NCI-H1105 treated with DMSO at 0.1 percent for 48 hours (cell line): ENCODE measurements at places on chromosomes 11 and 22.

- DNase-seq = peak; percentile 15
Observed at GRCh38 chr11:103798446-103798845, 238.0 kb upstream of the DDI1 start.

DNA sequence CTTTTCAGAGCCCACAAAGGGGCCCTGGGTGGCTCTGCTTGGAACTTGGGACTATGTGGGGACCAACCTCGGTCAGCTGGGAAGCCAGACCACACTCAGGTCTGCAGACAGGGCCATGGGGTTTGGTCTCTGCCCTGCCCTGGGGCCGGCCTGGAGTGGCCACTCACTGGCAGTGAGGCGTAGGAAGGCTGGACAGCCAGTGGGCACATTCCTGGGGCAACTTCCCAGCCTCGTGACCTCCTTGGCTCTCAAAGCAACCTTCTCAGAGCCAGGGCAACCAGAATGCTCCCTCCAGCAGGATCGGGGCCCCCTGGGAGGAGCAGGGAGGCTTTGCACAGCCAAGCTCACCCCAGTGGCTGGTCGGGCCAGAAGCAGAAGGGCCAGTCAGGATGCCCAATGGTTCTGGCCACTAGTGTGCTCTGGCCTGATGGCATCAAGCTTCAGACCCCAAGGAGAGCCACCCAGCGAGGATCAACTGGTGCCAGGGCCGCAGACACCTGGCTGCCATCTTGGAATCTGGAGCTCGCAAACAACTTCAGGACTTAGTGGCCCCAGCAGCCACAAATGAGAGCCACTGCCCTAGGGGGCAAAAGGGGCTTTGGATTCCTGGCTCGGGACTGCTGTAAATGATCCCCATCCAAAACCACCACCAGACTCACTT, 87.1 kb downstream of the MYEOV start:
- DNase-seq = no peak

DNA sequence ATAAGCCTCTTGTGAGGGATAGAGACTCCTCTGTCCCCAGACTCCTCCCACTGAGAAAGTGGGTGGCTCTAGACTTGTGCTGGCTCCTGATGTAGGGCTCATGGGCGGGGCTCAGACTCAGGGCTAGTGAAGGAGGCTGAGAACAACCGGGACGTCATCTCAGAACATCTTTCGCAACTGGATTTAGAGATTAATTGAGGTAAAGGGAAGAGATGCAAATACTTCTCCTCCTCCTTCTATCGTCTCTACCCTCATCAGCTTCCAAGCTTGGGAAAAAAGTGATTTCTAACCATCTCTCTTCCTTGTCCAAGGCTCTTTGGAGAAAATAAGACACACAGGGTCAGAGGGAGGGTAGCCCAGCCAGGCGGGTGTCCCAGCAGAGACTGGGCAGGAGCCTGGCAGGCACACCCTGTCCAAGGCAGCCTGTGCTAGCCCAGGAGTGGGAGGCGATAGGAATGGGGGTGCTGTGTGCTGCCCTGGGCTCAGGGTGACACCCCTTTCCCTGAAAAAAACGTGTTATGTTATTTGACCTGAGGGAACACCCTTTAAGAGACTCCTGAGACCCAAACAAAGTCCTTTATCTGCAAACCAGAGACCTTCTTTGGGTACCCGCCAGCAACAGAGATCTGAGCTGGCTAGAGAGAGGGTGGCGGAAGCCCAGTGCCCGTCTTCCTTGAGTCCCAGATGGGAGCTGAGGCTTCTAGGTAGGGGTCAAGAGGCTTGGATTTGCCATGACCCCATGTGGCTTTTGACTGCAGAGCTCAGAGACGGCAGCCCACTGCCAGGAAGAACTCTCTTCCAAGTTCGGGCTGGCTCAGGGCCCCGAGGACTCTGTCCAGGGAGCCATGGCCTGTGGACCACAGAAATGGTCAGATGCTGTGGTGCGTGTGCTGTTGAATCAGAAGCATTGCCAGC, 160.9 kb downstream of the ADAMTS15 start:
- no peak for DNase-seq

GRCh38 chr22:42794551-42795510, 62.2 kb downstream of the ARFGAP3 start:
- DNase-seq = no peak

DNA sequence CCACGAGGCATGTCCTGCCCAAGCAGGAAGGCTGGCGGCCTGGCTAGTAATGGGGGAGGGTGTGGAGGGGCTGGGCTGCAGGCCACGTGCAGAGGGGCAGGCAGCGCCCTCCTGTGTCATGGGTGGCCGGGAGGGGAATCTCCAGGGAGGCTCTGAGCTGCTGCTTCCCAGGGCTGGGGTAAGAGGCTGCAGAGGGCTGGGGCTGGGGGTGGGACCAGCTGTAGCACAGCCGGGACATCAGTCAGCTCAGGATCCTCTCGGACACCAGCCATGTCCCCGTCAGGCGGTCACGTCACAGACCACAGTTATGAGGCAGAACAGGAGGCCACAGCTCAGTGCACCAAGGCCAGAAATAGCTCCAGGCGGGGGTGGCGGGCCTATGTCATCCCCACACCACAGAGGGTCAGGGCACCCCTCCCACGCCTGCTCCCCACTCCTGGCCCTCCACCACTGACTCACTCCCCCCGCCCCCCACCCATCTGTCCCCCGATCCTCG, 21.1 kb downstream of the RTN4R start:
- no peak for DNase-seq

DNA sequence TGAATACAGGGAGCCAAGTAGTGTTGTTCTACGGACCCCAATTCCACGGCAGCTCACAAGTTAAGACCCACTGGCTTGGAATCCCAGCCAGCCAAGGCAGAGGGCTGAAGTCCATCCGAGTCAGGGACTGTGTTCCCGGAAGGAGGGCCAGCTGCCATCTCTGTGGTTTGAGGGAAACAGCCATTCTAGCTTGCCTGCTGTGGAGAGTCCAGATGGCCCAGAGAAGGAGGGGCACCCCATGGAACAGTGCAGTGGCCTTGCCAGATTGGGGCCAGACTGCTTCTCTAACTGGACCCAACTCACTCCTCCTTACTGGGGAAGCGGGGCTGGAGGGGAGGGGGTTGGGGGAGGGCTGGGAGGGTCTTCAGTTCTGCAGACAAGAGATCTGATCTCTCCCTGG, 156.4 kb downstream of the FAM181B start:
- no peak for DNase-seq

DNA sequence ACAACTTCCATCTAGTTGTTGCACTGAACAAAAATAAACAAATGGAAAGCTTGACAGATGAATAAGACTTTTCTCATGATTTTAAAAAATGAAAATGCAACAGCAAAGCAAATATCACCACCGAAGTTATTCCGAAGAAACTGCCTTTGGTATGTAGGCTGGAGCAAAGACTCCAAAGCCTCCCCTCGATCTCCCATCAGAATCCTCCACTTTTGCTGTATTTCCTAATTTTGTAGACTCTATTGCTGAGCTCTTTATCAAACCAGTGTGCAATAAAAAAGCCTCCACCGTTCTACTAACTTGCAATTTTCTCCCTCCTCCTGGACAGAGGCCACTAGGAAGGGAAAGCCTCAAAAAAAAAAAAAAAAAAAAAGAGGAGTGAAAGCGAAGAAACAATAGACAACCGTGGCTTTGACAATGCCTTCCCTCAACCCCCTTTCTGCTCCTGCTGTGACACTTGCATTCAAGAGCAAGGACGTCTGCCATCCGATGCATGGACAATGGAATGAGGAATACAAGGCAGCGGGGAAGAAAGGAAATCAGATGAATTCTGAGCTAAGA, 190.9 kb upstream of the BLID start:
- DNase-seq = no peak

DNA sequence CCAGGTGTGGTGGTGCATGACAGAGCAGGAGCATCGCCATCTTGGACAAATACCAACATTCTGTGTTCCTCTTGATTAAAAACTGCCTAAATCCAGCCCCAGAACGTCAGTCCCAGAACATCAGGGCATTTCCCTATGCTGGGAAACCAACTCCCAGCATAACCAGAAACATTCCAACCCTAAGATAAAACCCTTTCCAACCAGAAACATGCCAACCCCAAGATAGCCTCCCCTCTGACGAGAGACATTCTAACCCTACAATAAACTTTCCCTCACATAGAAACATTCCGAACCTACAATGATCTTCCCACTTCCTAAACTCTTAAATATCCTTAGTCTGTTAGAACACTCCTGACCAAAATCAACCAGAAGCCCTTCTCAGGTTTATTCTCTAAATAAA, 11.6 kb downstream of the PLAAT4 start:
- no peak for DNase-seq

DNA sequence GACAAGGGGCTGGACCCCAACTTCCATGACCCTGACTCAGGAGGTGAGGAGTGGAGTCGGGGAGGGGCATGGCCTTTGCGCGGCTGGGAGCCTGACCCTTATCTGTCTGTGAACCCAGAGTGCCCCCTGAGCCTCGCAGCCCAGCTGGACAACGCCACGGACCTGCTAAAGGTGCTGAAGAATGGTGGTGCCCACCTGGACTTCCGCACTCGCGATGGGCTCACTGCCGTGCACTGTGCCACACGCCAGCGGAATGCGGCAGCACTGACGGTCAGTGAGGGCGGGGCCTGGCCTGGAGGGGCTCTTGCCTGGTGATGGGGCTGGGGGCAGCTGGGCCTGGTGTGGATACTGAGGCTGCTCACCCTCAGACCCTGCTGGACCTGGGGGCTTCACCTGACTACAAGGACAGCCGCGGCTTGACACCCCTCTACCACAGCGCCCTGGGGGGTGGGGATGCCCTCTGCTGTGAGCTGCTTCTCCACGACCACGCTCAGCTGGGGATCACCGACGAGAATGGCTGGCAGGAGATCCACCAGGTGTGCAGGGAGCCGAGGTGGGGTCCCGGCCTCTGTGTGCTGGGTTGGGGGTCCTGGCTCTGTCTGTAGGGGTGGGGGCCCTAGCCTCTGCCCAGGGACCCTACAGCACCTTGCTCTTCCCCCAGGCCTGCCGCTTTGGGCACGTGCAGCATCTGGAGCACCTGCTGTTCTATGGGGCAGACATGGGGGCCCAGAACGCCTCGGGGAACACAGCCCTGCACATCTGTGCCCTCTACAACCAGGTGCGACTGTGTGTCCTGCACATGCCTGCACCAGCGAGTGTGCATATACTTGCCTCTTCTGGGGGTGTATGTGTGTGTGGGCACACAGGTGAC, 6.3 kb downstream of the SHANK3 start:
- DNase-seq = no peak

GRCh38 chr11:72970557-72971118, 156.4 kb downstream of the ATG16L2 start:
- no peak for DNase-seq

DNA sequence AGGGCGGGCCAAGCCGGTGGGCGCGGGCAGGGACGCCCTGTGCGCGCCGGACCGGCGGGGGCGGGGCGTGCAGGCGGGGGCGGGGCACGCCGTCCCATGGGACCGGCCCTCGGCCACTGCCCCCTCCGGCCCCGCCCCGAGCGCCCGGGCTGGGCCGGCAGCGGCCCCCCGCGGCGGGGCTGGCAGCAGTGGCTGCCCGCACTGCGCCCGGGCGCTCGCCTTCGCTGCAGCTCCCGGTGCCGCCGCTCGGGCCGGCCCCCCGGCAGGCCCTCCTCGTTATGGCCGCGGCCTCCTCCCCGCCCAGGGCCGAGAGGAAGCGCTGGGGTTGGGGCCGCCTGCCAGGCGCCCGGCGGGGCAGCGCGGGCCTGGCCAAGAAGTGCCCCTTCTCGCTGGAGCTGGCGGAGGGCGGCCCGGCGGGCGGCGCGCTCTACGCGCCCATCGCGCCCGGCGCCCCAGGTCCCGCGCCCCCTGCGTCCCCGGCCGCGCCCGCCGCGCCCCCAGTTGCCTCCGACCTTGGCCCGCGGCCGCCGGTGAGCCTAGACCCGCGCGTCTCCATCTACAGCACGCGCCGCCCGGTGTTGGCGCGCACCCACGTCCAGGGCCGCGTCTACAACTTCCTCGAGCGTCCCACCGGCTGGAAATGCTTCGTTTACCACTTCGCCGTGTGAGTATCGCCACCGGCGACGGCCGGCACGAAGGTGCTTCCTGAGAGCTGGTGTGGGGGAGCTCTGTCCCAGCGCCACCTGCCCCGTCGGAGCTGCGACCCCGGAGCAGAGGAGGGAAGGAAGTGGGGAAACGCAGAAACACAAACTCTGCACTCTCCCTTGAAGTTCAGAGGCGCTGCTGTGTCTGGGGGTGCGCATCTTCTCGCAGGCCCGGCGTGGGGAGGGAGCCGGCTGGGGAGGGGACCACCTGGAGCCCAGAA, at the start of gene KCNQ1:
Gene KCNQ1 (plus strand): TSS at position 188 of the 925 bp plus-strand sequence. CDS start 91 bp downstream, at position 279.
- peak; percentile 68 for DNase-seq

DNA sequence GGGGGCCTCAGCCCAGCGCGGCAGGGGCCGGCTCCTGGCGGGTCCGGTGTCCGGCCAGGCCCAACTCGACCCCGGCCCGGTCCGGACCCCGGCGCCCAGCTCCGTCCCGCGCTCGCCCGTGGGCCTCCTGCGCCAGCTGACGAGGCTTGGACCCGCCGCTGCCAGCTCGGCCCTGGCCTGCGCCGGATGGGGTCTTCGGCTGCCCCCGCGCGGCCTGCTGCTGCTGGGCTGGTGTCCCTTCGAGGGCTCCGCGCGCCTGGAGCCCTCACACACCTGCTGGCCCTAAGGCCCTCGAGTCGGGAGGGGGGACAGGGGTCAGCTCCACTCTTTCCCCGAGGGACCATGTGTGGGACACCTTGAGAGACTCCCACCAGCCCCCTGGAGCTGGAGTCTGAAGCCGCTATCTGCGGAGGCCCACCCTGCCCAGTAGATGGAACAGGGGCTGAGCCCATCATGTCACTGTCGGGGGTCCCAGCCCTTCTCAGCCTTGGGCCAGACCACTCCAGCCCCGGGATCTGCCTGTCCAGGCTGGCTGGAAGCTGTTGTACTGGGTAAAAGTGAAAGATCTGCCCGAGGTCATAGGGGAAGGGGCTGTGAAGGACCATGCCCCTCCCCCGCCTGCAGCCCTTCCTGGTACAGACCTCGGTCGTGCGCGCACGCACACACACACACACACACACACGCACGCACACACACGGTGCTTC, 768 bp upstream of the CDKN1C start:
- no peak for DNase-seq

GRCh38 chr11:3042496-3043314, 14.5 kb downstream of the CARS1 start:
- no peak for DNase-seq

- no peak for DNase-seq
Observed at GRCh38 chr11:12812849-12813248, 138.6 kb downstream of the TEAD1 start.

DNA sequence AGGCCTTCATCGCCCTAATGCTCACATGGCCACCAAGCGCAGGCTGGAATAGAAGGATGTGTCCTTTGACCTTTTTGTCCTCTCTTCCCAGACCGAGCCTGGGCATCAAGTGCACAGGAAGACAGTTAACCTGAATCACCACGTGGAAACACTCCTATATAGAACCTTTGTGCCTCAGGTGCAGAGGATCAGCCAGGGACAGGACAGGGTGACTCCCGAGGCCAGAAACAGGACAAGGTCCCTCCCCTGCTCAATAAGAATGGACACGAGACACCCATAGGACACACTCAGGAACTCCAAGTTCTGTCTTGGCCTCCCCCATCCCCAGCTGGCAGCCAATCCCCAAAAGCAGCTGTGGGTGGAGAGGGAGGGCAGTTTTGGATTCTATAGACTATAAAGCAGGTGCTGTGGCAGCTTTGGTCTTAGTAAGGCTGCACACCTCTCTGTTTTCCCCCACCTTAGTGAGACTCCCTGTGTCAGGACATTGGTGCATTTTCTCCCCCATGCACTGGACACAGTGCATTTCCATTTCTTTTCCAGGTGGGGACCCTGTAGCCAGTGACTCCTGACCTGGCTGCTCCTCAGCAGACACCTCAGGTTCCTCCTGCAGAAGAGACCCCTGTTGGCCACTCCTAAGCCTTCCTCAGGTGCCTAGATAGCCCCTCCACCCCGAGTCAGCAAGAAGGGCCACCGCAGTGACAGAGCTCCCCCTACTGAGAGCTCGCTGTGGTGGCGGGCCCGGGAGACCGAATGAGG, 43.6 kb upstream of the POU2AF1 start:
- peak; percentile 87 for DNase-seq

GRCh38 chr11:125624756-125625213, at the start of gene CHEK1:
TSS of gene CHEK1 (plus strand) at chr11:125625163. CDS start at chr11:125626769, 1,606 bp downstream.
- DNase-seq = no peak
